Large intestine (tissue), 12 donors: ENCODE measurements at places on chromosomes 4 and X. TPM values are rescaled to one million over a fixed set of nuclear protein-coding genes. Genes with fewer than 3 reads are reported as not detected.

AMER1 gene
- polyA plus RNA-seq: 5.1 TPM

NXF2B gene
- 0.36 TPM for polyA plus RNA-seq

WAS gene
- 6.3 TPM for polyA plus RNA-seq

LEF1 gene
- 8.5 TPM for polyA plus RNA-seq

TRO gene
- 33.0 TPM for polyA plus RNA-seq

RCHY1 gene
- 35.9 TPM for polyA plus RNA-seq

CLIC2 gene
- 6.0 TPM for polyA plus RNA-seq

GATA1 gene
- polyA plus RNA-seq: 0.76 TPM

PRR32 gene
- polyA plus RNA-seq: 0.18 TPM

ADRA2C gene
- 0.90 TPM for polyA plus RNA-seq

ZAR1 gene
- 0.03 TPM for polyA plus RNA-seq

MAGEA11 gene
- polyA plus RNA-seq: not detected

PF4V1 gene
- 0.24 TPM for polyA plus RNA-seq

PRAF2 gene
- polyA plus RNA-seq: 14.0 TPM

ABHD18 gene
- 18.6 TPM for polyA plus RNA-seq

BCAP31 gene
- 198 TPM for polyA plus RNA-seq

DNA sequence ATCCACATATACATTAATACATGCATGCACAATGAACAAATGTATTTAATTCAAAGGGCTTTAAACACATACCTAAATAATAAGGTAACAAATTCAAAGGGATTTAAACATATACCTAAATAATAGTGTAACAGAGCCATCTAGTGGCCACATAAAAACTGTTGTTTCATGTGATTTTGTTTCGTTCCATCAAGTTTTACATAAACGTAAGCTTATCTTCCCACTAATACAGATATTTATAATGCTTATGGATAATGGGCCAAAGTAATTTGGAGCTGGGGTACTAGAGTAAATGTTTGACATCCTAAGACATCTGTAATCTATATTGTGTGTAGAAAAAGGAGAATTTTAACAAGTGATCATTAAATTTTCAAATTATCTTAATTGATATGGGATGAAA, 82.3 kb downstream of the PRSS12 start:
- peak; percentile 29 for DNase-seq

DNA sequence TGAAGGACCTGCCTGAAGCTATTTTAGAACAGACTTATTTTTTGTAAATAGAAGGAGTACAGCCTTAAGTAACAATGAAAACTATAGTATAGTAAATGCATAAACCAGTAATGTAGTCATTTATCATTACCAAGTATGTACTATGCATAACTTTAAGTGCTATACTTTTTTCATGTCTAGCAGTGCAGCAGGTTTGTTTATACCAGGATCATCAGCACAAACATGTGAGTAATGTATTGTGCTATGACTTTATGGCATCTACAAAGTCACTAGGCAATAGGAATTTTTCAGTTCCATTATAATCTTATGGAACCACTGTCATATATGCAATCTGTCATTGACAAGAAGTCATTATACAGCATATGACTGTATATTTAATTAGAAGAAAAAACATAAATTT, 3.4 kb upstream of the ODAPH start:
- no peak for DNase-seq

- DNase-seq: no peak
Observed at GRCh38 chrX:128622296-128622695, 570.1 kb upstream of the ACTRT1 start.

- DNase-seq: no peak
Observed at GRCh38 chr4:105474099-105474518, 247 bp upstream of the PPA2 start.

DNA sequence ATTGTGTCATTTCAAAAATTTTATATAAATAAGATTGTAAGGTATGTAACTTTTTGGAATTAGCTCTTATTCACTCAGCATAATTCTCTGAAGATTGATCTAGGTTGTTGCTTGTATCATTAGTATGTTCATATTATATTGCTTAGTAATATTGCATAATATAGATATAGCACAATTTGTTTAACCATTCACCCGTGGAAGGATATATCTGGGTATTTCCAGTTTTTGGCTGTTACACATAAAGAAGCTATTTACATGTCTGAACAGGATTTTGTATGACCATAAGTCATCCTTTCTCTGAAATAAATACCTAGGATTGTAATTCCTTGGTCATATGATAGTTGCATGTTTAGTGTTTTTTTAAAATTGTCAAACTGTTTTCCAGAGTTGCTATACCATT, 82.5 kb downstream of the CPEB2 start:
- no peak for DNase-seq

DNA sequence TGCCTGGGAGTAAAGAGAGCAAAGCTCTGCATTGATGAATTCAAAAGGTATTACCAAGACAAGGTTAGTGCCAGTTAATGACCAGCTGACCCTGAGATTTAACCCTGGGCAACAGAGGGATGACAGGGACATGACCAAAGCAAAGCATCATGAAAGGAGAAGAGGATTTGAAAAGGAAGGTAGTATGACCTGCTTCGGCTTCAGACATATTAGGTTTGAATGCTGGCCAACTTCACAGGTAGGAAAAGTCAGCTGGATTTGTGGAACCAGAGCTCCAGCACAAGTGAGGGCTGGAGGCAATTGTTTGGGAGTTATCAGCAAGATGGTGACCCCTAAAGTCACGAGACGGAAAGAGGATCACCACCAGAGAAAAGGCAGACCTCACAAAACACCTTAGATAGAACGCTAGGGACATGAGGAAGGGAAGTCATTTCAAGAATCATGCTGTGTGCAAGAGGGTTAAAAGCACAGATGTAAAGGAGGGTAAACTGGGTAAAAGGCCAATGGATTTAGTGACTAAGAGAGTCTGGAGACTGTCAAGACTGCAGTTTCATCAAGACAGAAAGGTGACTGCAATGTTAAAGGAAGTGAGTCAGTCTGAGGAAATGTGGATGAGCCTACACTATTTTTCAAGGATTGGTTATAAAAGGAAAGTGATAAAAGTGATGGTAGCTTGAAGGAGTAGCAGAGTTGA, 45.6 kb downstream of the SH3RF1 start:
- peak; percentile 72 for DNase-seq

GRCh38 chrX:104098151-104098808, 14.0 kb upstream of the ZCCHC18 start:
- peak; percentile 43 for DNase-seq

DNA sequence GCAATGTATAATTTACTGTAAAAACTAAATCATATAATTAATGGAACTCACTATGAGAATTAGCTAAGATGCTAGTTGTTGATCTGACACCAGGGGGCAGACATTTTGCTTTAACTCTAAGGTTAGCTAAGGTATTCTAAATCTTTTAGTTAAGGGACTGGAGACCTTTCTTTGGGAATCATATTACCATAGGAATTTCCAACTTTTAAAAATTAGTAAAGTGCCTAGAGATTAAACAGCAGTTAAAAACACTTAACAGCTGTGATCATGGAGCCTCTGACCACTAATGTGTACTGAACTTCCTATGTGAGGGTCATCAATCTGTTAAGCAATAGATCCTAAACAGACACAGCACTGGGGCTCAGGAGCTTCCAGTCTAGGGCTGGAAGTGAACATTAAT, 226.6 kb downstream of the NSUN7 start:
- DNase-seq: peak; percentile 19

- no peak for DNase-seq
Observed at GRCh38 chr4:150255610-150256224, 177.5 kb downstream of the DCLK2 start.

DNA sequence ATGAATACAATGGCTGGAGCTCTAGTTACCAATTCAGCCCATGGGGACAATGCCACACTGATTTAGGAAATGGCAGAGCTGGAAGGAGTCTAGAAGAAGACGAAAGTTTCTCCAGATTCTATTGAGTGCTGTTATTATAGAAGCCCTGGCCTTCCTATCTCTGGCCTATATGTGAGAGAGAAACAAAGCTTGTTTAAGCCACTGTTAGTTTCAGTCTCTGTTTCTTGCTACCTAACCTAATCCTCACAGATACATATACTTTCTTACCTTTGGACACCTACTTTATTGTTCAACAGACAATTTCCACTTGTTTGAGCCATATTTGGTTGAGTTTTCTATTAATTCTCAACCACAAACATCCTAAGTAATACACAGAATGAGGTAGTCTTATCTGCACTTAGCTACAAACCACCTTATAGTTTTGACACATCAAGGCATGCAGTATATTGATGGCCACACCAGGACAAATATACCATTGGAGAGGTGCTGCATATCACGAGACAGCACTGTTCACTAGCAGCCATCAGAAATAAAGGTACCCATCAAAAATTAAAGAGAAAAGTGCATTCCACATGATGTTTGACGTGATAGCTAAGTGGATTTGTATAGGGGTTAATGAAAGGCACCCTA, 190.2 kb downstream of the SMIM20 start:
- DNase-seq: no peak

GRCh38 chr4:179755322-179755721, 2313.1 kb upstream of the AGA start:
- no peak for DNase-seq

DNA sequence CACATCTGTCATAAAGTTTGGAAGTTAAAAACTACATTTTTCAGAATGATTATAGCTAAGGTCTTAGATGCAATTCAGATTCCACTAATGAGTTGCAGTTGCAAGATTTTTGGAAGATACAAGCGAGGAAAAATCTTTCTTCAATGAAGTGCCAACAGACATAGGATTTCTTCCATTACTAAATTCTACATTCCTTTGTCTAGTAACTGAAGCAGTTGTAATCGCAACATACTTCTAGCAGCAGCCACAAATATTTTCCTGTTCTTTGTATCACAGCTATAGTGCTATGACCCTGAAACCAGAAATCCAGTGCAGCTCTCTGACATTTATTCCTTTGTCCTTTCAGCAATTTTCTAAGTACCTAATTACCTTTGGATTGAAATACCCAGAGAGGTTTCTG, 225.2 kb upstream of the SLIT2 start:
- no peak for DNase-seq

GRCh38 chr4:24965627-24966026, 52.8 kb upstream of the CCDC149 start:
- DNase-seq: no peak

DNA sequence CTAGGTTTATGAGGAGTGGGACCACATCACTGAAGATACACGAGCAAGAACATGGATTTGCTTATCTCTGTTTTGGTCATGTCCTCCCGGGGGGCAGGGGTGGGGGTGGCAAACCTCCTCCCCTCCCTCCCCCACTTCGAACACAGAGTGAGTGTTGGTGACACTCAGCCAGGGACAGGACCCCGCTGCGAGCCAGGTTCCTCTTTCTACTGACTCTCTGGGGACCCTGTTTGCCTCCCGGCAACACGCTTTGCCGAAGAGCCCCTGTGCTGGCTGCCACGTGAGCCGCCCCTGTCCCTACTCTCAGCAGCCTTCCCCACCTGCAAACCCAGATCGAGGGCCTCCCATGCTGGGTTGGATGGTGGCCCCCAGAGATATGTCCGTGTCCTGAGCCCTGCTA, 34.7 kb downstream of the P2RY8 start:
- no peak for DNase-seq

DNA sequence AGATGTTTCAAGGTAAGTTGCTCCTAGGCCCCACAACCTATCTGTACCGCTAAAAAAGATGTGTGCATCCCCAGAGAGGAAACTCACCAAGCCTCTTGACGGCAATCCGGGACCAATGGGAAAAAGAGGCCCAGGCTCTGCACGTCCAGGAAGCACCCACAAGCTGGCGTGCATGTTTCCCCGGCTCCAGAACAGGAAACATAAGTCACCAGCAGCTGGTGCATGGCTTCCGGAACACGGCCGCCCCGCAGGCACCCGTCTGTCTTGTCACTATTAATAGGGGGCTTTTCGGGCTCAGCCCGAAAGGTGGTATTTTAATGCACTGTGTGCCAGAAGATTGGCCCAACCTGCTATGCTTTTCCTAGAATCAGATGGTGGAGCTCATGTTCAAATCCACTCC, 22.2 kb downstream of the CRMP1 start:
- DNase-seq: no peak

GRCh38 chr4:40204507-40205258, 7.9 kb downstream of the RHOH start:
- DNase-seq: no peak

DNA sequence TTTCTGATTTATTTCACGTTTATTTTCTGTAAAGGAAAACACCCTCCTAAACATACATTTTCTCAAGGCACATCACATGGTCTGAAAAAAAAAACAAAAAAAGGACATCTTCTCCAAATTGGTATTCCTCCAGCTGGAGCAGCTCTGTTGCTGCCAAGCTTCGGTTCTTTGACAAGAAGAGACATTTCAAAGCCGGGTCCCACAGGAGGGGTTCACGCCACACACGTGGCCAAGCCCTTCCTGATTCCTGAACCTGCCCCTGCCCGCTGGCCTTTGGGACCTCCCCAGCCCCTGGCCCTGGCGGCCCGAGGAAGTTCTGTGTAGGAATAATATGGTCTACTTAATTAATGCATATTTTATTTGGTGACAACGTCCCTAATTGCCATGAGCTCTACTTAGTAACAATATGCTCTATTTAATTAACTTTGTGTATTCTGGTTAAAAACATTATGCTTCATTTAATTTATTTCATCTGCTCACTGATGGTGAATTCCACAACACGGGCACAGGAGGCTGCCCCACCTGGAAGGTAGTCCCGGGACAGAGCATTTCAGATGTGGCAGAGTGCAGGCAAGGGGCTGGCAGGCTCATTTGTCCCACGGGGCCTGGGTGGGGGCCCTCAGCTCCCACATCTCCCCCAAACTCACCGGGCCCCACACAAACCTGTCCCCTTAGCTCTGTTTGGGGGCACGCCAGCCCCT, 5.4 kb upstream of the RGS12 start:
- DNase-seq: no peak

GRCh38 chr4:76322236-76322635, 15.7 kb downstream of the STBD1 start:
- no peak for DNase-seq

GRCh38 chr4:127771535-127772275, 10.4 kb upstream of the HSPA4L start:
- DNase-seq: no peak

DNA sequence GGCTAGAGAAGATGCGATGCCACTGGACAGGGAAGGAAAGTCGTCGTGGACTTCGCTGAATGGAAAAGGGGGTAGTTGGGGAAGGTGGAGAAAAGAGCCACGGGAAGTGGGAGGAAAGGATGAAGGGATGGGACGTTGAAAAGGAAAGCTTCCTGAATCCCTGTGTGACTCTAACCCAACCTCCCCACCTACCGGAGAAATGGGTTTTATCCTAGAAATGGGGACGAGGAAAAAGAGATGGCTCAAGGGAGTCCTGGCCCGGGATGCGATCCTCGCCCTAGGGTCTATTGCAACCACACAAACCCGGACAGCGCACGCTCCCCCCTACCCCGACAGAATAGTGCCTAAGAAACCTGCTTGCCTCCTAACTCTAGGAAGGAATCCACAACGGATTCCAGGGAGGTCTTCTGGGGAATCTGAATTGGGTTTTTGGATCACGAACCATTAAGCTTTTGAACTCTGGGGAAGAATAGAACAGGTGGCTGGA, 738 bp upstream of the TSPAN5 start:
- no peak for DNase-seq

- DNase-seq: no peak
Observed at GRCh38 chr4:42732776-42733175, 75.9 kb upstream of the ATP8A1 start.
